ENCODE measurements at places on chromosomes 3 and 15.

- no peak for DNase-seq
Measured at GRCh38 chr3:172653004-172653572, 57.8 kb downstream of the NCEH1 start.

DNA sequence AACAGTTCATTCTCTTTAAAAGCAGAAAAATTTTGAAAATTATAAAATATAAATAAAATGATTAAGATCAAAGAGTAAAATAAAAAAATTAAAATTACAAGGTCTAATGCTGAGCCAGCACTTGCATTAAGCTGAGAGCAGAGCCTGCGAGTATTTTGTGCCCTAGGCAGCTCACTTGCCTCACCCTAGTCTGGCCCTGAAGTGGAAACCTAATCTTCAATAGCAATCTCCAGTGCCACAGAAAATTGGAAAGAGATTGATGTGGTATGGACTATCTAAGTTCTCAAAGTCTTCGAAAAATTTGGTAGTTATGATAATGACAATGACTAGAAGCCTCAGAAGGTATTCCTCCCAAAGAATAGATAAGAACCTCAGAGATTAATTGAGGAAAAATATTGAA, 459.4 kb upstream of the CBLB start:
- DNase-seq, result no peak

GRCh38 chr15:73394782-73395181, 26.0 kb upstream of the HCN4 start:
- DNase-seq, result no peak

- DNase-seq, result no peak
Measured at GRCh38 chr3:128800241-128801187, 74.5 kb downstream of the RAB7A start.

DNA sequence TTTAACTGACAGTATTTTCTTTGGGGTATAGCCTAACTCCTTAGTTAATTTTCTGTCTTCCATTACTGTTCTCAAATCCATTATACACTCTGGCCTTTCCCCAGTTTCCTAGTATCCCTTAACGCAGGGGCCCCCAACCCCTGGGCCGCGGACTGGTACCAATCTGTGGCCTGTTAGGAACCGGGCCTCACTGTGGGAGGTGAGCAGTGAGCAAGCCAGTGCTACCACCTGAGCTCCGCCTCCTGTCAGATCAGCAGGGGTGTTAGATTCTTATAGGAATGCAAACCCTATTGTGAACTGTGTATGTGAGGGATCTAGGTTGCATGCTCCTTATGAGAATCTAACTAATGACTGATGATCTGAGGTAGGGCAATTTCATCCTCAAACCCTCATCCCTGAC, 75.1 kb downstream of the DOCK3 start:
- no peak for DNase-seq

Measured in coronary artery (tissue), 2 donors.